ENCODE measurements at places on chromosomes 7 and 10.

- no peak for DNase-seq
Measured at GRCh38 chr7:95871075-95871848, 98.9 kb downstream of the DYNC1I1 start.

GRCh38 chr10:55398497-55398882, 597.5 kb upstream of the PCDH15 start:
- DNase-seq = no peak

DNA sequence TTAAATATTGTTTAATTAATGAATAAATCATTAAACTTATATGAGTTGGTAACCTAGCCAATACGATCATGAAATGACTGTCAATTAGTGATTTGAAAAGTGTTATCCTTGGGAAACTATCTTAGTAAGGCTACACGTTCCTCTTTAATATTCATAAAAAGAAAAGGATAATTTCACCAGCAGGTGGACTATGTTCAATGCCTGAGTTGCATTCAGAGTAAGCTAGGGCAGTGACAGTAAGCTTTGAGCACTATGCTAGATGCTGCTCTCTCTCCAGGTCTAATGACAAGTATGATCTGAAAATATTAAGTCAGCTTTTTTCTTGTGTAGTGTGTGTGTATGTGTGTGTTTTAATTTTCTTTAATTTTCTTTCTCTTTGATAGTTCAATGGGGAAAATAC, 486.3 kb upstream of the PCDH15 start:
- DNase-seq = no peak

GRCh38 chr7:157615101-157615817, 278.5 kb downstream of the DNAJB6 start:
- no peak for DNase-seq

- no peak for DNase-seq
Measured at GRCh38 chr7:155997431-155998327, 185.4 kb upstream of the SHH start.

GRCh38 chr7:81929386-81929785, 159.5 kb upstream of the HGF start:
- DNase-seq = no peak
